ENCODE measurements at places on chromosomes 2 and 18.

DNA sequence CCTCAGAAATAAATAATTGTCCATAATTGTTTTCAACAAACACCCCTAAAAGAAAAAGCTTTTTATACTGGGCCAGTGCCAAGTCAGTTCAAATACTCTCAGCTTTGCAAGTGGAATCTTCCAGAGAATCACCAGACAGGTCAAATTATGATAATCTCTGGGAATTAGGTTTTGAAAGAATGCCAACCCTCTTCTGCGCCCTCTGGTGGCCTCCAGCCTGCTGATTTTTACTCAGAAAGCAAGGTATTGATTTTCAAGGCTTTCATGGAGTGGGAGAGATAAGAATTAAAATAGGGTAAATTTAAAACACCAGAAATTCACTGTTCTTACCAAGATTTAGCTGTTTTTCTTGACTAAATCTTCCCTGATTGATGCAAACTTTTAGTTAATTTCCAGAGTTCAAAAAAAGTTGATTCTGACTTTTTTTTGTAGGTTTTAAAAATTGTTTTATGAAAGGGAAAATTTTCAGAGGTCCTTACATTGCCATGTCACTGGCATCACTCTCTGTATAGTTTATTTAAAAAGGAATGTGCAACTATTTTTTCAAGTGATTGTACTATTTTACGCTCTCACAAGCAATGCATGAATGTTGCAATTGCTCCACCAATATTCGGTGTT is 282.9 kb upstream of the TNP1 start:
- DNase-seq = no peak

- no peak for DNase-seq
Measured at GRCh38 chr2:234690569-234691213, 193.8 kb upstream of the ARL4C start.

- DNase-seq = peak; percentile 20
Measured at GRCh38 chr2:75498907-75499306, 61.8 kb downstream of the EVA1A start.

GRCh38 chr2:64992990-64993389 is 3.8 kb downstream of the SLC1A4 start:
- DNase-seq = no peak

GRCh38 chr18:55433648-55434047 is 154.3 kb downstream of the TCF4 start:
- DNase-seq = no peak

DNA sequence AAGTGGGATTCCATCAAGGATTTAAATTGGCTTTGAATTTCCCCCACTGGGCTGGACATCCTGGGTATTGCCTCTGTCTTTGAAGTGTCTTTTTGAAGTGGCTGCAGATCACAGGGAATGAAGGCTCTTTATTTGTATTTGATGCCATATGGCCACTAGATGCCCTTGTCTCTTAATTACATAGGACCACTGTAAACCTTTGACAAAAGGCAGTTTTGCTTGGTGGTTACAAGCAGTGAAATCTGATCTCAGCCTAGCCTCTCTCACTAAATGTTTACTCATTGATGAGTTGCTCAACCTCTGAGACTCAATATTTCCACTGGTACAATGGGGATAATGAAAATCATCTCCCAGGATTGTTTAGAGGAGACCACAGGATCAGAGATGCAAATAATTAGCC is 102.2 kb downstream of the INSIG2 start:
- peak; percentile 3 for DNase-seq

GRCh38 chr18:63848159-63848558 is 39.3 kb upstream of the SERPINB2 start:
- peak; percentile 85 for DNase-seq

DNA sequence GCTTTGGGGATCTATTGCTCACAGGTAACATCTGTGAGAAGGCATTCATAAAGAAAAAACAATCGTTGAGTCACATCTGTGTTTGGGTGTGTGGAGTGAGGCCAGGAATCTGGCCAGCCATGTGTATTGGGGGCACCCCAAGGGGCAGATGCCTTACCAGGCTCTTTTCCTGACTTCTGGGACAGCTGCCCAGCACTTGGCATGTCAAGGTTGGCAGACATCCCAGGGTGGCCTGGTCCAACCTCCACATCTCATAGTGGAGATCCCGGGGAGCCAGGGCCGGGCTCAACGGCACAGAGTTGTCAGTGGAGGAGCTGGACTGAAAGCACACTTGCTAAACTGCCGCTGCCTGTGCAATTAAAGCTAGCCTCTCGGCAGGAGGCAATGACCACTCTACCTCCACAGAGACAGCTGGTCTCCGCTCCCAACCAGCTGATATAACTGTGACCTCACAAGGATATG is 75.3 kb upstream of the MGAT4A start:
- peak; percentile 75 for DNase-seq

- DNase-seq = no peak
Measured at GRCh38 chr2:8053216-8053615, 628.6 kb upstream of the ID2 start.

GRCh38 chr18:32469190-32469651 is 1.5 kb downstream of the GAREM1 start:
- DNase-seq = peak; percentile 64

DNA sequence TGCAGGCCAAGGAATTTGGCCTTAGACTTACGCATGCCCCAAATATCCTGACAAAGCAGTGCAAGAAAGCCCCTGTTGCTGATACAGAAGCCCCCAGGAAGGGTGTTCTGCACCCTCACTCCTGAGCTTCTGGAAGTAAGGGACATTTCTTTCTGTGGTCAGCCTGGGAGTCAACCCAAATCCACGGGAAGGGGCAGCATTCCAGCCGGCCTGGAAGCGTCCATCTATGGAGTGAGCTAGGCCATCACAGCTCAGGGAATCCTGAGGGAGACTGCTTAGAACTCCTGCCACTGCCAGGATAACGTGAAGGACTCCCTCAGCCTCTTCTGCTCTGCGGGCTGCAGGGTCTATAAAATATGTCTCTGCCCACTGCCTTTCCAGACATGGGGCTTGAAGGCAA is 173.9 kb downstream of the ANAPC1 start:
- no peak for DNase-seq

DNA sequence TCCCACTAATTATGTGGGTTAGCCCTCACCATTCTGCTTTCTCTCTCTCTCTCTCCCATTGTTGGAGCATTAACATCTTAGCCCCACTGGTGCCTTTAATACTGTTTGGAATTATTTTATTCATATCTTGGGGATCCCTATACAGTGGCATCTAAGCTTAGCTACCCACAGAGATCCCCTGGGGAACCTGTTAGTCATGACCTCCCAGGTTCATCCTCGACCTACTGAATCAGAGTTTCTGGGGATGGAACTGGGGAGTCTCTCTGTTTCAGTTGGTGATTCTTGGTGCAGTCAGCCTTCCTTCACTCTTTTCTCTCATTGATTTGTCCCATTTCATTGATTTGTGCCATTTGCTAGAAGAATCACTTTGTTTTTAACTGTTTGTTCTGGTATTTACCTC is 137.3 kb downstream of the PLCL1 start:
- DNase-seq = no peak

DNA sequence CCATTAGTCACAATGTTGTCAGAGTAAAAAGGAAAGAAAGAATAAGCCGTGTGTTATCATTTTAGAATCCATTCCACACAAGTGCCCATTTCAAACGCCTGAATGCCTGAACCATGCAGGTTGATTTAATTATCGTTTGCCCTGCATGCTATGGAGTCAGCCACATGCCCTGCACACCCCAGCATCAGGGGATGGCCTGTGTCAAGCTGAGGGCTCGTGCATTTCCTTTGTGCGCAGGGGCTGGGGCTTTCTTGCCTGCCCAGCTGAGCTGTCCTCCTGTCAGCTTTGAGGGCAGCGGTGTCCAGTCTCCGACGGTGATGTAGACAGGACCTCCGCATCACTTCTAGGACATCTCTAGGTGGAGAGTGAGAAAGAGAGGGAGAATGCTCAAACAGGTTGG is 200.4 kb downstream of the TSN start:
- no peak for DNase-seq

Measured in adipocyte (in vitro differentiated cells).